T-helper 1 cell (primary cell): ENCODE measurements at places on chromosomes 1 and 21.

DNA sequence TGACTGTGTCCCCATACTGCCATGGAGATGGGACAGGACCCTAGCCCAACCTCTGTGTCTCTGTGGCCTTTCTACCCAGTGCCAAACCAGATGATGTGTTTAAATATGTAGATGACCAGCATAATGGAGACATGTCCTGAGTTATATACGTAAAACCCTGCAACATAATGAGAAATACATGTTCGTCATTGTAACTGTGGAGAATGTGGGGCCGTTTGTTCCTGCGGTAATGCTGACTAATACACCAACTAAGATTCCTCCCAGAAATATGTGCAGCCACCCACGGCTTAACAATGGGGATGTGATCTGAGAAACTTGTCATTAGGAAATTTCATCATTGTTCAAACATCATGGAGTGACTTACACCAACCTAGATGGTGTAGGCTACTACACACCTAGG is 71.7 kb upstream of the SIM2 start:
- no peak for DNase-seq

DNA sequence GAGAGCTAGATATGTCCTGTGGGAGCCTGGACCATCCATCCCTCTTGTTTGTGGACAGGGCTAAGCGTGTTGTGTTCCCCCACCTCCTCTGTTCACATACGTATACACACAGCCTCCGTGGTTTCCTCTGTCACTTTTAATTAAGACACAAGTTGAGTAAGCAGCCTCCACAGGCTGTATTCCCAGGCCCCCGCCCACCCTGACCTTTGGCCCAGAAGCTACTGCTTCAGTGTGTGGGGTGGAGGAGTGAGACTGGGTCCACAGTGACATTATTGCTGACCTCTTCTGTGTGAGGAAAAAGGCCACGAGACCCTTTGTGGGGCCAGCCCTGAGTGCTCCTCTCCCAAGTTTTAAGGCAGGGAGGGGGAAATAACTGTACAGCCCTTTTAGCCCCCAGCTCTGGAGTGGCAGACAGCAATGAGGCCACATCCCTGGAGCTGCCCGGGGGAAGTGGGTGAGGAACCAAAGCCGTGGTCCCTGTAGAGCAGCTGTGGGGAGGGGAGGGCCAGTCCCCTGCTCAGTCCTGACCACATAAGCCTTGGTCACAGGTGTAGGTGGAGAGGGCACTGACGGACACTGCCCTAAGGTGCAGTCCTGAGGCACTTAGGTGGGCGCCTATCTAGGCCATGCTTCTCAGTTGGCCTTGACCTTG is 4.4 kb downstream of the ELOVL1 start:
- DNase-seq: no peak

GRCh38 chr1:236201786-236202185 is 59.4 kb downstream of the GPR137B start:
- no peak for DNase-seq

GRCh38 chr21:31752352-31752751 is 20.4 kb upstream of the SCAF4 start:
- no peak for DNase-seq

DNA sequence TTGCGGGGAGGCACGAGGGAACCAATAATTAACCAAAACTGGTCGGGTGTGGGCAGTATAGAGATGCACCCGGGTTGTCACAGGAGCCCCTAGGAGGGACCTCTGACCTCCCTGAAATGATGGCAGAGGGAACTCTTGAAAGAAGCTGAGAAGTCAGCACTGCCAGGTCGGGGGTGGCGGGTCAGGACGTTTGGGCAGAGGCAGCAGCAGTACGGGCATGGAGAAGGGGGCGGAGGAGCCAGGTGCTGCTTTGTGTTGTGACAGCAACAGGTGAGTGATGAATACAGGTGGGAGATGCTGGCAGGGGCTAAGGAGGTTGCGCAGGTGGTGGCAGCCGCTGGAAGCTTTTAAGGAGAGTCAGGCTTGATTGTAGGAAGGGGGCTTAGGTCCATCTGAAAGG is 11.7 kb downstream of the TNFRSF1B start:
- no peak for DNase-seq

DNA sequence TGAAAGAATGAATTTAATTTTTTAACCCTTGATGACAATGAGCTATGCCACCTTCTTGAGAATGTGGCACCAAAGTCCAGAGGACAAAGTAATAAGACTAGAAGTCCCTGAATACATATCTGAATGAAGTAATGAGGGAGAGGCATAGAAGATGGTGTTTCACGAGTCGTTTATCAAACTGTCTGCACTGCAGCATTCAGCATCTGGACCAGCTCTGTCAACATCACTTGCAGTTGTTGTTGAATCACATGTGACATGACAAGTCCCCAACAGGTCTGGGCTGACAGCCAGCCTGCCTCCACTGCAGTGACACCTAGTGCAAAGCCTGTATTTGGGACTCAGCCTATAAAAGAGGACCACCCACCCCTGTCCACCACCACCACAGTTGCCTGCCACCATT is 17.3 kb upstream of the GALNT2 start:
- no peak for DNase-seq

DNA sequence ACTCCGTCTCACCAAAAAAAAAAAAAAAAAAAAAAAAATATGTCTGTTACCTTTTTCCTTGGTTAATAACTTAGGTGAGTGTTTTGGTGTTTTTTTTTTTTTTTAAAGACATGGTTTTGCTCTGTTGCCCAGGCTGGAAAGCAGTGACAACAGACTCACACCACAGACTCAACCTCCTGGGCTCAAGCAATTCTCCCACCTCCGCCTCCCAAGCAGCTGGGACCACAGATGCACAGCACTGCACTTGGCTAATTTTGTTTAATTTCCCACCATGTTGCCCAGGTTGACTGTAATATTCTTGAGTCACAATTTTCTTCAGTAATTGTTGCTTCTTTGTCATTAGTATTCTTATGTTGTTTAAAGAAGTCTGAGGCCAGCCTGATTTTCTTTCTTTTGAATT is 149.2 kb upstream of the SYT6 start:
- DNase-seq: no peak

DNA sequence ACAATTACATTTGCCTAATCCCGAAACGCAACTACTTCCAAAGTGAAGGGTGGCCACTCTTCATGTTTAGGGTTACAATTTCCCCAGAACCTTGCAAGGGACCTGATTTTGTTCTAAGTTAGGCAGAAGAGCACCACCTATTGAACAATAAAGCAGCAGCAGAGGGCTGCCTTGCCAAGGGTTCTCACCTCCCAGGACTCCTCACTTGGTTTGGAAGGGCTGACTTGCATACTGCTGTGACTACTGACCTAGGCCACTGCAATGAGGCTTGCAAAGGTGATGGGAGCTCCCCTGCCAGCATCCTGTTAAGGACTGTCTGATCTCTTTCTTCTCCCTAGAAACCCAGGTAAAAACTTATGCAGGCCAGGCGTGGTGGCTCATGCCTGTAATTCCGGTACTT is 14.2 kb downstream of the MTOR start:
- no peak for DNase-seq

GRCh38 chr1:46364612-46365011 is 24.0 kb downstream of the NSUN4 start:
- DNase-seq: no peak

- no peak for DNase-seq
Measured at GRCh38 chr1:156217871-156218270, 5.1 kb downstream of the PMF1 start.

DNA sequence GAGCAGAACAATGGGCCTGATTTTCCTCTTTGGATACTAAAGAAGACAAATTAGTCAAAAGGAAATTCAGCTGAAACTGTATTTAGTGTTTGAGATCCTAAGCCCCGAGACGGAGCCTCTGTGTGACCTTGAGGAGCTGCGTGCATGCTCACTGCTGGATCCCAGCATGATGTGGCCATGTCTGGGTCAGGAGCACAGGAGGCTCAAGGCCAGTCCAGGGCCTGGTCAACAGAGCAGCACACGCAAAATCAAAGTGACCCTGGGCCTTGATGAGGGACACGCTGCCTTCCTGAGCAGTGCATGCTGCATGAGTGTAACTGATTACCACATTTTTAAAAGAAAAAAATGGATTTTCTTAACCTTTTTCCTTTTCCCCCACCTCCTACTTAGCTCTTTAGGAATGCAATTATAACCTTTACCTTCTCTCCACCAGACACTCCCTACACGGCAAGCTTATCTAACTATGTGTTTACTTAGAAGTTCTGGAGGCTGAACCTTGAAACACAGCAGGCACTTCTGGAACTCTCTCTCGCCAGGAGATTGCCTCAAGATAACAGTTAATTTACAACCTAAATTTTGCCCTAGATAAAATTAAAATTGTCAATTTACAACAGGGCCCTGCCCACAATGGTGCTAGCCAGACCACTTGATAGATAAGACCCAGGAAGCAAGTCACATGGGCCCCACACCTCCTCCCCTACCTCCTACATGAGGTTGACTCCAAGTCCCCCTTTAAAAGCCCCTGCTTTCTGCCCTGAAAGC is 144.6 kb downstream of the LRIG2 start:
- no peak for DNase-seq

GRCh38 chr1:214941061-214941460 is 141.5 kb upstream of the KCNK2 start:
- no peak for DNase-seq

- no peak for DNase-seq
Measured at GRCh38 chr1:225950905-225951497, 10.0 kb upstream of the LEFTY2 start.

- DNase-seq: no peak
Measured at GRCh38 chr1:239997515-239998311, 94.0 kb upstream of the FMN2 start.

GRCh38 chr1:44262414-44262813 is 49.1 kb downstream of the DMAP1 start:
- DNase-seq: no peak

GRCh38 chr1:51968632-51969031 is 21.9 kb downstream of the RAB3B start:
- DNase-seq: no peak

DNA sequence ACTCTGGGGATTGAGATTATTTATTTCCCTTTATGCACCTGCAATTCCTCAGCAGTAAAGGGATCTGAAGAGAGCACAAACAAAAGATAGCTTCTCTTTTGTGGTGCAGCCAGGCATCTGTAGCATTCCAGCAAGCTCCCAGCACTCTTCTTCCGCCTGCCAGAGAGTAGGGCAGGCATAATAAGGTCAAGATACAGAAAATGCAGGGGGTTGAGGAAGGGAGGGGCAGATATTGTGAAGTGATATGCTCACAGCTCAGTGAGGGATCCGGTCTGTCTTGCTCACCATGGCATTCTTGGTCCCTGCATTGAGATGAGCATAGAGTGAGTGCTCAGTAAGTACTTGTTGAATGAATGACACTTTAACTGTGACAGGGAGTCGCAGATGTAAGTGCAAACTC is 23.9 kb downstream of the FASLG start:
- DNase-seq: no peak

- no peak for DNase-seq
Measured at GRCh38 chr1:67983867-67984266, 66.6 kb downstream of the DIRAS3 start.

DNA sequence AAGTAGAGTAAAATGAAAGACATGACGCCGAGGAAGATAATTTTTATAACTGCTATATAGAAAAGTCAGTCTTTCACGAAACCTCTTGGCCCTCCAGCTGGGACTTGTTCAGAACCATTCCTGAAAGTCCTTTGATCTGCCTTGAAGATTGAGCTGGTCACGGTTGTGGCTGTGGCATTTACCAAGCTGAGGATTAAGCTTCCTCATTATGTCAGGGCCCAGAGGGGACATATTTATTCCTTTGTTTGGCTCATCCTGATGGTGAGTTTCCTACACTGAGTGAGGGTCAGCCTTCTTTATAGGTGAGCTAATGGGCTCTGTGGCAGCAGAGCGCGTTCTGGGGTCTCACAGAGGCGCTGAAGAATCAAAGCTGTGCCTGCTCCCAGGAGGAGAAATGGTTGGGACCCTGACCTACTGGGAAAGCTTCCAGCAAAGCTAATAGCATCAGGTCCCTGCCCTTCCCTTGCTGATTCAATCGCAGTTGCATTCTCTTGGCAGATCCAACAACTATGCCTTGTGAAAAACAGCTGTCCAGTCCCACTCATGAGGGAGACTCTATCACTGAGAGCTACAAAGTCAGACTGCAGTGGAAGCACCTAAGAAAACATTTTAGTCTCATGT is 43.2 kb upstream of the PBX1 start:
- no peak for DNase-seq

DNA sequence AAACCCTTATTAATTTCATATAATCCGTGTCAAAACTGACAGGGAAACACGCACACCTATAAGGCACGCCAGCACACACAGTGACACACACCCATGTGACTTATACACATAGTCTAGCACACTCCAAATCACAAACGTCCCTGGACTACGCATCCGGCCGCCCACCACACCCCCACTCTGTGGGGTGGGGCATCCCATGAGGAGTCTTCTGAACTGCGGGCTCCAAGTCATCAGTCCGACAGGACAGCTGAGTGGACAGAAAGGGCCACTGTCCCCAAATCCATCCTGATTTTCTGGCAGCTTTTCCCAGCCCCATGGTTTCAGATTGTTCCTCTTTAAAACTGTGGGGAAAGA is 829 bp downstream of the PEA15 start:
- peak; percentile 35 for DNase-seq

DNA sequence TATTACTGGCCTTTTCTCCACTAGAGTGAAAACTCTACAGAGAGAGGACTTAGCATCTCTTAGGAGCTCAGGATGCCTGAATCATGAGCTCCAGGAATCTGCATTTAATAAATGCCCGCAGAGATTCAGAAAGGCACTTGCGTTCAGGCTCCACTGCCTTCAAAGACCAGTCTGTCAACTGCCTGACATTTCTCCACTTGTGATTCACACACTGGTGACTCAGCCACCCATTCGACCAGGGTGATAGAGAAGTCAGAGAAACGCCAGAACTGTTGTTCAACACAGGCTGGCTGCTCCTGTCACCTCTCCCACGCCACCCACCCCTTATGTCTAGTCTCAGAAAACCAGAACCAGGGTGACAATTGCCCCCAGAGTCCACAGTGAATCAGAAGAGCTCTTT is 26.9 kb upstream of the LBR start:
- peak; percentile 63 for DNase-seq

GRCh38 chr1:103372866-103373265 is 152.6 kb upstream of the RNPC3 start:
- no peak for DNase-seq

DNA sequence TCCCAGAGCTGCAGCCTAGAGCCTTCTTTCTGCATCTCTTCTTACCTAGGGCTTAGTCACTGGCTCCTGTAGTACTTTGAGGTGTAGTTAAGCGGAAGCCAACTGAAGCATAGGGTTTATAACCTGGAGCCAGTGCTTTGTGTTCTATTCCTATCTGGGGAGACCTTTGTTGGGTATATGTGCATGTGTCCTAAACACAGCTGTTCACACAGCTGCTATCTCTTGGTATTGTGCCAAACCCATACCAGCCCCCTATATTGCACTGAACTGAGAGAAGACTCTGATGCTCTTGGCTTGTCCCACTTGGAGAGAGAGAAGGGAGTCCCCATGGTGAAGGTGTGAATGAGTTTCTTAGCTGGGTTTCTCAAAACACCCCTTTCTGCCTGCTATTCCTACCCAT is 17.2 kb upstream of the NFASC start:
- DNase-seq: no peak

DNA sequence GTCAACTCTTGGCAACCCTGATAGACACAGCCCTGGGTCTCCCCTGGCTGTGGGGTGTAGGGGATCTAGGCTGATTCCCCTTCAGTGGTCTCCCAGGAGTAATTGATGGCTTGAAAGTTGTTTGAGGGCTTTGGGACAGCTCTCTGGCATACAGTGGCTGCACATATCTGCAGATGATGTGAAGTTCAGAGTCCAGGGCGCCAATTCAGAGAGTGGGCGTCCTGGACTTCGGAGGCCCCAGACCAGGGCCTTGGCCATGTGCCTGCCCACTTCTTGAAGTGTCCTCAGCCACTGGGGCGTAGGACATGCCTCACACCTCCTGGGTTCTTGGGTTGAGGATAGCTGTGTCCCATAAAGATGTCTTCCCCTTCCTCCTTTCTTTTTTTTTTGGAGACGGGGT is 2.6 kb downstream of the INAVA start:
- no peak for DNase-seq
